Hematopoietic multipotent progenitor cell treated with erythropoietin and hydrocortisone succinate and interleukin-3 and kit ligand, for 4 days (in vitro differentiated cells): ENCODE measurements at places on chromosomes 11 and 22.

GRCh38 chr11:121508449-121508848, 55.7 kb upstream of the SORL1-AS1 start:
- DNase-seq: no peak

DNA sequence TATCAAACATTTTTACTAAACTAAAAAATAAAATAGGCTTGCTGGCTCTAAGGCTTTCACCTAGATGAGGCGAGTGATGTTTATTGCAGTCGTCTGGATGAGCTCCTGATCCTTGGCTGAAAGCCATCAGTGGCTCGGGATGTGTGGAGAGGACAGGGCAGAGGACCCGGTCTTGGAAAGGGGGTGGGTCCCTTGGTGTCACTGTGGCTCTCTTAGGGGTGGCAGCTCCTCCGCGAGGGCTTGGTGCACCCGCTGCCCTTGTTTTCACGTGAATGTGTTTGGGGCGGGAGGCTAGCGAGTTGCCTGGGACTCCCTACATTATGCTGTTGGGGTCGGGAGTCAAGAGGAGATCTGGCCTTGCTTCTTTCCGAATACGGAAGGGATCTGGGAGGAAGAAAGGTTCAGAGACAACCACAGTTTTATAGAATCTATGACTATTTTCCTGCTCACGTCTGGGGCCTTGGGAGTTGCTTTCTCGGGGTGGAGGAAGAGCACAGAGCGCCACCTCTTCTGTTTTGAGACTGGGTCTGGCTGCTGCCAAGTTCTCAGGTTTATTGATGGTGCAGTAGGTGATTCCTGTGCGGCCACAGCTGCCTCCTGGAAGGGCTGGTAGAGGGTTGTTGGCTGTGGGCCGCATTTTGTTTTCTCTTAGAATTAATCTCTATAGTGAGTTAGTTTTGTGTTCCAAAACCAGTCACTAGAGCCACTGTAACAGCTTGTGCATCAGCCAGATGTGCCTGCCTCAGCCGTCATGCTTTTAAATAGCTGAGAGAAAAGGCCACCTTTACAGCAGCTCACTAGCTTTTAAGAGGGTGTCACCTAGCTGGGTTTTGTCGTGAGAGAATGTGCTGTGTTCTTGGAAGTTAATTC, 12.8 kb downstream of the TBC1D22A start:
- no peak for DNase-seq

DNA sequence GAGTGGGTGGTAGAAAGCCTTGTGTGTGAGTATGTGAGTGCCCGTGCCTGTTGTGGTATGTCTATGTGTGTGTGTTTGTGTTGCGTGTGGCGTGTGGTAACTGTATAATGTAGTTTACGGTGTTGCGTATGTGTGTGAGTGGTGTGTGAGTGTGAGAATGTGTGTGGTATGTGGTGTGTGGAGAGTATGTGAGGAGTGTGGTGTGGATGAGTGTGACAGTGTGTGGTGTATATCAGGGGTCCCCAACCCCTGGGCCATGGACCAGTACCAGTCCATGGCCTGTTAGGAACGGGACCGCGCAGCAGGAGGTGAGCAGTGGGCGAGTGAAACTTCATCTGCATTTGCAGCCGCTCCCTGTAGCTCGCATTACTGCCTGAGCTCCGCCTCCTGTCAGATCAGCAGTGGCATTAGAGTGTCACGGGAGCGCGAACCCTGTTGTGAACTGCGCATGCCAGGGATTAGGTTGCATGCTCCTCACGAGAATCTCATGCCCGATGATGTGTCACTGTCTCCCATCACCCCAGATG, 5.7 kb downstream of the UPK3A start:
- no peak for DNase-seq

DNA sequence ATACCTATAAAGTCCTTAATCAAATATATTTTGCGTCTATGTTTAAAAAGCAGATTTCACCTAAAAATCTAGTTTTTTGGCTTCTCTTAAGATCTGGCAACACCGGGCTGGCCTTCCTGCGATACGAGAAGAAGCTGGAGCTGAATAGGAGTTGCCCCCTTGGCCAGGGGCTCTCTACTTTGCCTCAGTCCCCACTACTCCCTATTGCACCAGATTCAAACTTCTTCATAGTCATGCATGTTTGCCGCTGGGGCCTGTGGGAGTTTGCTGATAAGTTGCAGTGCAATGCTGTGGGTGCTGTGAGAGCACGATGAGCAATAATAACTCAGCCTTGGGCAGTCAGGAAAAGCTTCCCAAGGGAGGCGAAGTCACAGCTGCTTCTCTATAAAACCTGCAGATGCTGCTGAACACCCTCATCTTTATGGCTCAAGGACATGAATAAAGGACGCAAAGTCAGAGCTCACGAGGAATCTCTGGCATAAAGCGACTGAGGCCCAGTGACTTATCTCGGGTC, 15.2 kb upstream of the EIF3D start:
- DNase-seq: no peak

- DNase-seq: peak; percentile 54
Observed at GRCh38 chr11:113994077-113994954, 19.4 kb downstream of the HTR3A start.
